ENCODE measurements at places on chromosomes 7 and 10. TPM values are rescaled to one million over a fixed set of nuclear protein-coding genes. Genes with fewer than 3 reads are reported as not detected.

The KLF14 gene
- total RNA-seq = not detected

The MMP21 gene
- total RNA-seq = not detected

The PROSER2 gene
- total RNA-seq = 4.3 TPM

The TLL2 gene
- total RNA-seq = not detected

The HOXA2 gene
- 0.53 TPM for total RNA-seq

The CALHM2 gene
- 52.5 TPM for total RNA-seq

The SLC13A4 gene
- total RNA-seq = not detected

The SPDYE16 gene
- total RNA-seq = not detected

The GSTO1 gene
- total RNA-seq = 398 TPM

The KCP gene
- total RNA-seq = not detected

The TDRD1 gene
- not detected for total RNA-seq

The ADAM8 gene
- 22.2 TPM for total RNA-seq

The SLC29A4 gene
- total RNA-seq = 0.86 TPM

The ABCB1 gene
- total RNA-seq = not detected

The ITPRID1 gene
- not detected for total RNA-seq

The GHRHR gene
- total RNA-seq = not detected

The NUTM2E gene
- total RNA-seq = not detected

The GPC2 gene
- 0.18 TPM for total RNA-seq

The SFTPA2 gene
- not detected for total RNA-seq

The ICA1 gene
- total RNA-seq = 0.71 TPM

The OR2A5 gene
- not detected for total RNA-seq

The CCDC136 gene
- 3.7 TPM for total RNA-seq

The ADRB1 gene
- not detected for total RNA-seq

The PYROXD2 gene
- total RNA-seq = 2.3 TPM

The C7orf57 gene
- 0.18 TPM for total RNA-seq

The HABP2 gene
- not detected for total RNA-seq

The KCNH2 gene
- 8.7 TPM for total RNA-seq

The AGAP5 gene
- 1.6 TPM for total RNA-seq

The ZNF239 gene
- total RNA-seq = 5.1 TPM

The CPED1 gene
- 72.0 TPM for total RNA-seq

The BMPER gene
- 0.35 TPM for total RNA-seq

The CCDC172 gene
- total RNA-seq = not detected

The PRPS1L1 gene
- total RNA-seq = not detected

The RHOBTB1 gene
- 10.3 TPM for total RNA-seq

The GPR15LG gene
- not detected for total RNA-seq

The CYP3A7 gene
- total RNA-seq = not detected

The CAV1 gene
- total RNA-seq = 856 TPM

The OR13A1 gene
- total RNA-seq = not detected

Data from myometrial cell (primary cell).